ENCODE measurements at places on chromosomes 16 and 17.

DNA sequence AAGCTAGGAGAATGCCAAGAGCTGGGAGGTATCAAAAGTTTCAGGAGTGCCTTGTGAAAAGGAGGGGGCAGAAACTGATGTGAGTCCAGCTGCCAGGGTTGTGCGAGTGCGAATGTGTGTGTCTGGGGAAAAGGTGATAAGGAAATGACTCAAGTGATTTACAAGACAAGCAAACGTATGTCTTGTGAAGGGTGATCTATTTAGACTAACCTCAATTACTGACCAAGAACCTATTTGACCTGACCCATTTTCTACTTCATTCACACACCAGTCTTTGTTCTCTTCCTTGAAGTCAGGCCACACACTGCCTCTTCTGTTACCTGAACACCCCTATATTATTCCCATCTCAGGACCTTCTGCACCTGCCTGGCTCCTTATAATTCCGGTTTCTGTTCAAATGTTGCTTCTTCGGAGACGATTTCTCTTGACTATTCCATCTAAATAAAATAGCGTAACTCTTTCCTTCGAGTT lies 1.0 kb downstream of the GDE1 start:
- DNase-seq, result peak; percentile 5

DNA sequence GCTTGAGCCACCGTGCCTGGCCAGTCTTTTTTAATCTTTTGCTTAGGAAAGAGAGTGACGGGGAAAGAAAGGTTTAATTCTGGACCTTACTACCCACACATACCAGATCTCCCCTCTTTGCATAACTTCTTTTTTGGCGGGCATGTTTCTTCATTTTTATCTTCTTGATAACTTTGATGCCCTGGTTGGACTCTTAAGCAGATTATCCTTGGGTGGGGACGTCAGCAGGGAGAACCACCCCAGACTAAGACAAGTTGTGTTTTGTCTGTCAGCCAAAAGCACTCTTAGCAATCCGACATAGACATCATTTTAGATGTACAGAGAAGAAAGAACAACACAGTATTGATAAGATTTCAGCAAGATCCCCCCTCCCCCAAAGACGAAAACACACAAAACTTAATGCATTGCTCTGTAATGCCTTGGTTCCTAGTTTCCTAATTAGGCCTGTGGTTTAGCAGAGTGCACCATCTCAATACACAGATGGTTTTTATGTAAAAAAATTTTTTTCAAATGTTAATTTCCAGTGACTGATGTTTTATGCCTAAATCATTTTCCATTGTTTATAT lies 99.9 kb downstream of the MSI2 start:
- DNase-seq, result no peak

- DNase-seq, result no peak
Observed at GRCh38 chr17:70159980-70160379, 9.4 kb upstream of the KCNJ2 start.

DNA sequence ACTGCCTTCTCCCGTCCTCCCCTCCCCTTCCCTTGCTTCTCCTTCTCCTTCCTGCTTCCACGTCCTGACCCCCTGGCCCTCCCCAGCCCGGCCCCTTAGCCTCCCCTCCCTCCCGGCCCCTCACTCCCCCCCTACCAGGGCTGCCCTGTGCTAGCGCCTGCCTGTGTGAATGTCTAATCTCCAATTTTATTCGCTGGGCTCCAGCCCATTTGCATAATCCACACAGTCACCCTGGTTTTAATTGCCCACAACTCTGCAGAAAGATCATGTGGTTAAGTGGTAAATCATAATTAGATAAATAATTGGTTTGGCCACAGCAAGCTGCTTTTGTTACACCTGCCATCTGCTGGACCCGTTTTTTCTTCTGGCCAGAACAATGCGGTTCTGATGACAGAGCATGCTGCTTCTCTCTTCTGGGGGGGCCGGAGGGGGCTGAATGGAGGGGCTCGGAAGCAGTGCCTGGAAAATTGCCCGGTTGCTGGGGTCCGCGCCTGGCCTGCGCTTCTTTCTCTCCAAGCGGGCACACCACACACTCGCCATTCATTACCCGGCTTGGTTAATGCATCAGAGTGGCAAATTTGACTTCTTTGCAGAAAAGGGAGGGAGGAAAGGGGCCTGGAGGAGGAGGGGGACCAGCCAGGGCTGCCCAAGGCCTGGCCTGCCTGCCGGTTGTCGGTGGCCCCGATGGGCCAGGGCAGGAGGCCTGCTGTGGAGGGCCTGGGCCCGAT lies 19.5 kb upstream of the GSE1 start:
- DNase-seq, result no peak

GRCh38 chr16:79007614-79008013 lies 592.9 kb downstream of the MAF start:
- no peak for DNase-seq

GRCh38 chr17:42632949-42633444 lies 23.5 kb downstream of the TUBG1 start:
- DNase-seq, result no peak

DNA sequence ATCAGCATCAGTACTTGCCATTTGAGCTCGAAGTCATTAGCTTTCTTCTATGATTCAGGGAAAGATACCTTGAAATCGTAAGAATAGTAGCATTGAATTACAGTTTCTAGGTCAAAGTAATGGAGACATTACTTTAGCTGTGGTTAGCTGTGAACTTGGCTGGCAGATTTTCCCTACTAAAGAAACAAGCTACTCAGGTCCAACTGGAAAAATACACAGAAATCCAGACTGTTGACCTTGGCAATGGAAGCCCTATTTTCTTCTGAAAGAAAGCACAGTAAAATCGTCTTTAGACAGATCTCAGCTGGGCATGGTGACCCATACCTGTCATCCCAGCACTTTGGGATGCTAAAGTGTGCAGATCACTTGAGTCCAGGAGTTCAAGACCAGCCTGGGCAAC lies 13.4 kb upstream of the DNAJA2 start:
- DNase-seq, result no peak

DNA sequence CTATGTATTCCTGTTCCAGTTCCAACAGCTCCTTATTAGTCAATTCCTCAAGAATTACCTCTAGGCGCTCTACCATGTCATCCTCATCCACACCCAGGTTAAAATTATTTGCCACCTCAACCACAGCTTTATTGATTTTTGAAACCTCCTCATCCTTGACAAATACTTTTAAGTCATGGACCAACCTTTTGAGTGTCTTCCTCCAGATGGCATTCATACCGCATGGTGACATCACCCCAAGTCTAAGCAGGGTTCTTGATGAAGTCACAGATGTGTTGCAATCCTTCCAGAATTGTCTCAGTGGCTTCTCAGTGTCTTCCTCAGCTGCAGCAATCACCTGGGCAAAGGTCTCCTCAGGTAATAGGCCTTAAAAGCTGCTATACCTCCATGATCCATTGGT lies 40.1 kb downstream of the BCL7C start:
- no peak for DNase-seq

GRCh38 chr17:55520402-55520801 lies 9.2 kb upstream of the SMIM36 start:
- DNase-seq, result no peak

- no peak for DNase-seq
Observed at GRCh38 chr16:85401370-85401916, 211.7 kb upstream of the GSE1 start.

DNA sequence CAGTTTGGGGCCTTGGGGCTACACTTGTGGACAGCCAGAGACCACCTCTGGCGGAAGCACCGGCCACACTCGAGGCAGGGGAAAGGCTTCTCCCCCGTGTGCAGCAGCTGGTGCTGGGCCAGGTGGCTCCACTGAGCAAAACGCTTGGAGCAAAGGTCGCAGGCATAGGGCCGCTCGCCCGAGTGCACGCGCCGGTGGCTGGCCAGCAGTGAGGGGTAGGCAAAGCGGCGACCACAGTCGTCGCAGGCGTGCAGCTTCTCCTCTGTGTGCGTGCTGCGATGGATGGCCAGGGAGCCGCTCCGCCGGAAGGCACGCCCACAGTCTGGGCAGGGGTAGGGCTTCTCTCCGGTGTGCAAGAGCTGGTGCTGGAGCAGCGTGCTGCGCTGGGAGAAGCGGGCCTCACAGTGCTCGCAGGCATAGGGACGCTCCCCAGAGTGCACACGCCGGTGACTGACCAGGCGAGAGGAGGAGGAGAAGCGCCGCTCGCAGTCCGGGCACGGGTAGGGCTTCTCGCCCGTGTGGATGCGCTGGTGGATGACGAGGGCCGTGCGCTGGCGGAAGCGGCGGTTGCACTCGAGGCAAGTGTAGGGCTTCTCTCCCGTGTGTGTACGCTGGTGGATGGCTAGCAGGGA lies 5.8 kb downstream of the ZNF689 start:
- no peak for DNase-seq

DNA sequence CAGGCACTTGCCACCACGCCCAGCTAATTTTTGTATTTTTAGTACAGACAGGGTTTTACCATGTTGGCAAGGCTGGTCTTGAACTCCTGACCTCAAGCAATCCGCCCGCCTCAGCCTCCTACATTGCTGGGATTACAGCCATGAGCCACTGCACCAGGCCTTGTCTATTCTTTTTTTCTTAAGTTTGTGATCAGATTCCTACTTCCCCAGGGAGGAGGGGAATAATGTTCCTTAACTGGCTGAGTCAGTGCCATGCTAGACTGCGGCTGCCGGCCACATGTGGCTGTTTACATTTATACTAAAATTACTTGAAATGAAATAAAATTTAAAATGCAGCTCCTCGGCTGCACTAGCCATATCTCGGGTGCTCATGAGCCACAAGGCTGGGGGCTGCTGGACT lies 27.8 kb upstream of the USP36 start:
- DNase-seq, result no peak

- DNase-seq, result no peak
Observed at GRCh38 chr17:73369111-73369521, 57.3 kb upstream of the CDC42EP4 start.

GRCh38 chr17:27593232-27593856 lies 37.6 kb upstream of the LGALS9 start:
- no peak for DNase-seq

- DNase-seq, result no peak
Observed at GRCh38 chr17:69916761-69917160, 158.3 kb upstream of the KCNJ16 start.

DNA sequence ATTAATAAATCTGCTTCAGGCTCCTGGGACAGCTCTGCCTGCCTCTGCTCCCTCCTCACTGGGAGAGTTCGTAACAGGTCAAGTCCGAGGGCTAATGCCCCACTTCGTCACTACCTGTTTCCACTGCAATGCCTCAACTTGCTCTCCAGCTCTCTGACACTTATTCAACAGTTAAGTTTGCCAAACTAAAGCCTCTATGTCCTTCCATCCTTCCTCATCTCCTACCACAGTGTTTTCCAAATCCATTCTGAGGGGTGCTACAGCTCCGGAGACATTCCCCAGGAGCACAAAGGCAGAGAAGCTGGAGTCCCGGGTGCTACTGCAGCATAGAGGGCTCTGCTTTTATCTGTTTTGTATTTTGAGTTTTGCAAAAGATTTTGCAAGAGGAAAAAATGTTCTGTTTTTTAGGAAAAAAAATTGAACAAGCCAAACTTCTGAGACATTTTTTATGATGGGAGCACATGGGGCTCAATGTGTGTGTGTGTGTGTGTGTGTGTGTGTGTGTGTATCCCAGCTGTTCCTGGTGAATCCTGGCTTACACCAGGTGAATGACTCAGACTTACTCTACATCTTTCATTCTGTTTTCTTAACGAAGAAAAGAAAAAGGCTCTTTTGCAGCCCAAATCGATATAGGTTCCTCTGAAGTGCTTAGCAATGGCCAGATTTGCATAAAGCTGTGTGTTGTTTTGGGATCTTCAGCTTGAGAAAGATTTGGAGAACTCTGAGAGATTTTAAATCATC lies 46.1 kb upstream of the MYOCD start:
- DNase-seq, result no peak

GRCh38 chr17:36730857-36731490 lies 129.6 kb downstream of the MRM1 start:
- no peak for DNase-seq

- peak; percentile 79 for DNase-seq
Observed at GRCh38 chr17:412211-413015, 59.8 kb upstream of the RPH3AL start.

DNA sequence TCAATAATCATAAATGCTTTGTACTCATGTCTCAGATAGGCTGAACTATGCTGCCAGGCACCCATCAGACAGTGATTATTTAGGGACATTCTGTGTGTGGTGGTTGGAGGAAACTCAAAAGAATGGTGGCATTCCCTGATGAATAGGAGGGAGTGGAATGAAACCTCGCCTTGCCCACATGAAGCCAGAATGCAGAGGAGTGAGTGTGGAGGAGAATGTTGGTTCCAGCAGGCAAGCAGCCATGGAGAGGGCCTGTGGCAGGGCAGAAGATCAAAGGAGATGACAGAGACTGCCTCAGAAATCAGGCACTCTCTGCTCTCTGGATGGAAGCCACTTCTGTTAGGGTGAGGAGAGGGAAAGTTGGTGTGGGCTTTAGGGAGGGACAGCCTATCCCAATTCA lies 22.5 kb downstream of the KCTD19 start:
- DNase-seq, result no peak

DNA sequence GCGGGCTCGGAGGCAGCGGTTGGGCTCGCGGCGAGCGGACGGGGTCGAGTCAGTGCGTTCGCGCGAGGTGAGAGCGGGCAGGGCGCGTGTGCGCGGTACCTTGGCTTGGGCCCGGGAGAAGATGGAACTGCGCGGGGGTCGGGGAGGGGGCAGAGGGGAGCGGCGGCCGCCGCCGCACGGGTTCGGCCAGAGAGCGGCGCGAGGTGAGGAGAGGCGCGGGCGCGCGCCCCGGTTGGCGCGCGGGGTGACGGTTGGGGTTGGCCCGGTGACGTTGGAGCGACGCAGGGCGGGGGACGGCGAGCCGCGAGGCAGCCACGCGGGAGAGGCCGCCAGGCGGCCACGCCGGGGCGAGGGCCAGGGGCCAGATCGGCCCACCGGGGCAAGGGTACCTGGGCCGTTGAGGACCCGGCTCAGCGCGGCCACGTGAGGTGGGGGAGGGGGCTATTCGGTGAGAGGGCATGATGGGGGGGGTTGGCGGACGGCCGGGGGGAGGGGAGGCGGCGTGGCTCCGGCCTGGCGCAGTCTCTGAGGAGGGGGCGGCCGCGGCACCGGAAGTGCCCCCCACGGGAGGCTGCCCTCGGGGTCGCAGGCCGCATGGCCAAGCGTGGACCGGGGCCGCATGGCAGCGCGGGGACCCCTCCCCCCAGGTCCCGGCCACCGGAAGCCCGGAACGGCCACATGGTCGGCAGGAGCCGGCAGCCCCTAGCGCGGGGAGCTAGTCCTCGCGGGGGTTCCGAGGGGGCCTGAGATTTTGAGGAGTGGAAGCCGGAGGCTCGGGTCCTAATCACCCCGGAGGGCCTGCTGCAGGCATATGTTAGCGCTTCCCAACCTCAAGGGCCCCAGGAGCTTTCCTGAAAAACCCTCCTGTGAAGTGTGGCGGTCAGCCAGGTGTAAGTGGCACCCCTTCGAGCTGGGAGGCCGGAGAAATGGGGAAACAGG lies 527 bp downstream of the EIF5A start:
- peak; percentile 53 for DNase-seq

DNA sequence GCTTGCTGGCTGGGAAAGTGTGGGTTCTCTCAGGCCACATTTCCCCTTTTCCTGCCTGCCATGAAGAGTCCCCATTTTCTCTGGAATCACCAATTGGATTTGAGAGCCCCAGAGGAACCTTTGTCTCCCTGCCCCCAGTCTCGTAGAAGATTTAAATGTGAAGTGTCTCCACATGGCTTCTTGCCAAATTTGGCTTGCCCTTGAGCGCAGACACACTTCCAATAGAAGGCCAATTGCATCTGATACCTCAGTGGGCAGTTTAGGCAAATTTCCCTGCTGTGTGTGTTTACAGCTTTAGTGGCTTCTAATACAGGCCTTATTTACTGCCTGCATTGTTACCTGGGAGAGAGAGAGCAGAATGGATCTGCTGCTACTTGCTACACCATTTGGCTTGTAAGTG lies 29.7 kb downstream of the CDK5R1 start:
- no peak for DNase-seq

- no peak for DNase-seq
Observed at GRCh38 chr16:5468488-5468887, 370.9 kb upstream of the EEF2KMT start.

GRCh38 chr16:9053006-9053601 lies 38.3 kb upstream of the HAPSTR1 start:
- peak; percentile 4 for DNase-seq
